Stimulated activated CD4-positive, alpha-beta T cell treated with anti-CD3 and anti-CD28 coated beads, Interleukin-2, amount 100 ng/mL, for 48 hours (primary cell): ENCODE measurements at places on chromosomes 1 and 21.

DNA sequence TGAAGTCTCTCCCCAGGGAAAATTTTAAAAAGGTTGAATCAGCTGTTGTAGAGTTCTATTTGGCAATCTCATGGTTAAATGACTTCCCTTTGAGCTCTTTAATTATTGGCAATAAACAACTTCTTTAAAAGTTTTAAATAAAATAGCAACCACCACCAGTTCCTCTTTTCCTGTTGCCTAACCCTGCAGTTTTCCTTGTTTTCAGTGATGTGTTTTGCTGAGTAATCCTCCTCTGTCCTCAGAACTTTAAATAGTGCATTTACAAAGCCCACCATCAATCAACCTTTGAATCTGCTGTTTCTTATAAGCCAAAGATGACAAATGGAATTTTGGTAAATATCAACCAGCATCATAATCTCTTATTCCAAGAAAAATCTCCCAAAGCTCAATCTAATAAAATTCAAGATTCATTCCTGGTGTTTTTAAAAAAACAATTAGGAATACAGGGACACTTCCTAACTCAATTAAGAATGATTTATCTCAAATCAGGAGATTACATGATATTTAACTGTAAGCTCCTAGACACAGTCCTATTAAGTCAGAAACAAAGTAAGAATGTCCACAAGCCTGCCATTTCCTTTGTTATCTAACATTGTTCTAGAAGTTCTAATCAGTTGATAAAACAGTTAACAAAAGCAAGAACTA, 14.8 kb downstream of the AVPR1B start:
- no peak for DNase-seq

DNA sequence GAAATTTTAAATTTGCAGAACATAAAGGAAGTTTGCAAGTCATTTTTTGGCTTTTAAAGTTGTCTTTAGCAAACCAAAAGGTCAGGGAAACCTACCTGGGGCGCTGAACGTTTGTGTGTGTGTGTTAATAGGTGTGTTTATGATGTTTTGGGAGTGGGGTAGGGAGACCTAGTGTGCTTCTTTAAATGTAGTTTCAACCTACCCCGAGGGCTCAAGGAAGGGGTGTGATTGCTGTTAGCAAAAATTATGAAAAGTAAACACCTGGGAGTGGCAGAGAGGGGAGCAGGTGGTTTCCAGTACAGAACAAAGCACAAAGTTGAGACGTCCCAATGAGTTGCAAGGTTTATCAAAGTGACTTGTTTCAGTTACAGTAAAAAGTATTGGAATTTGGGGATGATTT, 58.7 kb upstream of the WDR26 start:
- DNase-seq: no peak

DNA sequence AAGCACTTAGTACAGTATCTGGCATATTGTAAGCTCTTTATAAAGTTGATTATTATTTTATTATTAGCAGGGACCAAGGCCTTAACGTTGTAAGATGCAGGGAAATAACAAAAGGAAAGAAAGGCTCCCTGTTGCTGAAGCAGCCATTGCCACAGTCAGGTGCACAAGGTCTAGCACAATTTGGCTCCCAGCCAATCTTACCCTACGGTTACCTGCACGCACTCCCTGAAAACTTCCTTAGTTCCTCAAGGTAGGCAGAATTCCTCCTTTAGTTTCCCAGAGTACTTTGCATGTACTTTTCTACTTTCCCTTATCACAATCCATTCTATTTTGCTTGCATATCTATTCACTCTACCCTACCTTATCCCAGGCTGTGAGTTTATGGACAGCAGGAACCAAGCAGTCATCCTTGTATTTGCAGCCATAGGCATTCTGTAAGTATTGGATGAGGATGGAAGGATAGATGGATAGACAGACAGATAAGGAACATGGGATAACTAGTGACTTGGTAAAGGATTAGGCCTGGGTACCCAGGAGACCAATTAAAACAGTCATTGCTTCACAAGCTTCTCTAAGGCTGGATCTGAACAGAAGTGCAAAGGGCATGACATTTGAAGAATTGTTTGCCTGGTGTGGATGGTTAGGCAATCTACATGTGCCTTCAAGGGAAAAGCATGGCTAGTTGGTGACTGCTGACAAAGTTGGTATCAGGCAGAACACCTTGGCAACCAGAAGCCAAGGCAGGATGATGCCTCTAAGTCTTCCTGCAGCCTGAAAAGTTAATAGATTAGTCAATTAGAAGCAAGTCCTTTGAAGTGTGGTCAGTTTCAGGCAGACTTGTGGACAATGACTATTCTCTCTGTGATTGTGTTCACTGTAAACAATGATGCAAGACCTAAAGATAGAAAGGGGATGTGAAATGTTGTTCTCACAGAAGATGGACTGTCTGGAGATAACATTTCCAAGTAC, 20.8 kb upstream of the JAK1 start:
- no peak for DNase-seq

DNA sequence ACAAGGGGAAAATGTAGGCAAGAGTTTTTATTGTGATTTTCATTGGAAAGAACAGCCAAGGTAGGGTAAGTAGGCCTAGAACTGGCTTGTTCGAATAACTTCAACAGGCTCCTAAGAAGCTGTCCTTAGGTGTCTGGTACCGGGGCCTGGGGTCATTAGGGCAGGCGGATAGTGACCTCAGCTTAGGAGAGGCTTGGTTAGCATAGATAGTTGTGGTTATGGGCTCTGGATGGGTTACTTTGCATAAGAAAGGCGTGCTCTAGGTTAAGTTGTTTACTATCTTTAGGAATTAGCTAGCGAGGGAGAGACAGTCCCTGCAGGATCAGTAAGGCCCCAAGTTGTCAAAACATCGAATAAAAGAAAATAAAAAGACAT, 20.7 kb upstream of the HPCAL4 start:
- no peak for DNase-seq

DNA sequence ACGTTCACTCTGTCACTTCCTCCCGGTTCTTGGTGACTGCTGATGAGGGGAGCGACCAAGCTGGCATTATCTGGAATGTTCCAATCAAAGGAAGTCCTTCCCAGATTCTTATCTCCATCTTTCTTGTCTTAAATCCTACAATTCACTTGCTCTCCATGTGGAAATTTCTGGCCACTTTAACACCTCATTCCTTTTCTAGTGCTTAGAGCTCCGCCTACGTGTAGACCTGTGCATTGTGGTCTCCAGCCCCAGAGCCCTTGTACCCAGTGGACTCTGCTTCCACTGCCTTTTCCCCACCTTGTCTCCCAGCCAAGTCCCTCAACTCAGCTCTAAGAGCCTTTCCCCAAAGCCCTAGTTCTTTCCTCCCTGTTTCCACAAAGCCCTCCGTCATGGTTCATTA, 12.2 kb upstream of the KLHDC7A start:
- no peak for DNase-seq

DNA sequence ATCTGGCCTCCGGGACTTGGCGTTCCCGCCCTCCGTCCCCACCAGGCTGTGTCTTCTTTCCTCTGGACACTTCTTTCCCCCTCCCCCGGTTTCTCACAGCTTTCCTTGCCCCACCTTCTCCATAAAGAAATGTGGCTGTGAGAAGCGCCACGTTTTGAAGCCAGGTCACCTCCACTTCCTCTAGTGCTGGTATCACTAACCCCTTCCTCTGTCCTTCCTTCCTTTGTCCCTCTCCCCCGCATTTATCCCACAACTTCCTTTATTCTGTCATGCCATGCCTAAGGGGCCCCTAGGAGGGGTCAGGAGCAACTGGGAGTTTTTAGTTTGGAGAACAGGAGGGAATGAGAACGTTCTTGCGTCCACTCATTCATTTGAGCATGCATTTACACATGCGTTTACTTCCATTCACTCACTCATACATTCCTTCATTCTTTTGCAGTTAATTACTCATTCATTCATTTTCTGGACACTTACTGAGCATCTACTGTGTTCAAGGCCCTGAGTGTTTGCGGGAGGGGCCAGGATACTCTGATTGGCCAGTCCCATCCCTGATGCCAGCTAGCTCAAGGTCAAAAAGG, 5.0 kb upstream of the ACOT11 start:
- no peak for DNase-seq

DNA sequence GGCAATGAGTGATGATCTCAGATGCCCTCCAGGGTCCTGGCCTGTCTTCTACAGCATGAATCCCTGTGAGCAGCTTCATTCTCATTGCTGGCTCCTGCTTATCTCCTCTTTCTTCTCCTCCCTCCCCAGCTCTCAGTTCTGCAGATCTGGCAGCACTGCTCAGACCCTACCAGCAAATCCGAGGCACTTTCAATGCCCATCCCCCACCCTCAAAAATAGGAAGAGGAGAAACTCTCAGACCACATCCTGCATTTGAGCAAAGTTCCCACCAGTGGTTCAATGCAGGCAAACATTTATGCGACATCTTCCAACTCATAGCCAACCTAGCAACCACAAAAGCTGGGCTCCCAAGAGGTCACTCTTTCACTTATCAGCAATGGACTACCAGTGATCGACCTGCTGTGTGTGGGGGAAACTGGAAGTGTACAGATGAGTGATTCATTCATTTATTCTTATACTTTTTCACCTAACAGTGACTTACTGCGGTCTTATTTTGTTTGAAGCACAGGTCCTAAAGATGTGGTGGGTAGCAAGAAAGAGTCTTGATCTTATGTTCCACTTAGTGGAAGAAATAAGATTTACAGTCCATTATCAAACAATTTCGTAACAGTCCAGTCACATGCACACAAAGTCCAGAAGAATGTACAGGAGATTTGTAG, 5.8 kb upstream of the CHI3L2 start:
- peak; percentile 45 for DNase-seq

GRCh38 chr21:17799414-17800164, 19.6 kb downstream of the C21orf91 start:
- DNase-seq: no peak

DNA sequence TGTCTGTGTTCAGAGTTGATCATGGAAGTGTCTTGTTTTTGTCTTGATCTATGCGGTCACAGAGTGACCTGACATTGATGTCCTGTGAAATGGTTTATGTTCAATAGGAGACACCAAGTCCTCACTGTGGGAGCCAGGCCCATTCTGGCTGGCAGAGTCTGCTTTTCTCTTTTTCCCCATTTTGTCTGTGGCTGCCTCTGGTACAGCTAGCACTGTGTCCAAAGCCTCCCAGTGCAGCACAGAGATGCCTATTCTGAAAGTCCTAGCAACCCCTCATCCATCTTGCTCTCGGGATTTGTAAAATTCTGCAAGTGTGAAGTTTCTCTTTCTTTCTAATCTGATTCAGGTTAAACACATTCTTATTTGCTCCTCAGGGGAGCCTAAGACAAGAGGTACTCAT, 14.3 kb downstream of the TNN start:
- DNase-seq: no peak

DNA sequence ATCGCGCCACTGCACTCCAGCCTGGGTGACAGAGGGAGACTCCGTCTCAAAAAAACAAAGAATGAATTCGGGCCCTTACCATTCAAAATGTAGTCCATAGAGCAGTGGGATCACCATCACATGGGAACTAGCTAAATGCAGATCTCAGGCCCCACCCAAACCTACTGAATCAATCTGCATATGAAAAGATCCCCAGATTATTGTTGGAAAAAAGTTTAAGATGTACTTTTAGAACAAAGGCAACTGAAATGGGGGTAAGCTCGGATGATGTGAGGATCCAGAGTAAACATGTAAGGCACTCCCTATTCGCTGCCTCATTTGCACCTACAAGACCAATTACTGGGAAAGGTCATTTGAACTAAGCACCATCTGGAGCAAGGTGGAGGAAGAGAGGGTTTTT, 803 bp upstream of the FLAD1 start:
- no peak for DNase-seq

DNA sequence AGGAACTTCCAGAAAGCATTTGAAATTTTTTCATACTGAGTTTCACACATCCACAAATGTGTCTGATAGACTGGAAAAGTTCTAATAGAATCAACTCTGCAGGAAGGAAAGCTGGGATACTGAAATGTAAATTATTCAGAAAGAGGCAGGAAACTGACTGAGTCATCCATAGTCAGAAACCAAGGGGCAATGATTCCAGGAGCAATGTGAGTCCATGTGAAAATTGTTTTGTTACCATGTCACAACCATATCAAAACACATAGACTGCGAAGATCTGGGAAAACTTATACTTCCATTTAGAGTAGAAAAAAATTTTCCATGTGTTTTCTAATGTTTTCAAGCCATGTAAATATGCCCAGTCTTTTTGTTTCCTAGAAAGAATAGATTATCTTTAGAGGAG, 142.3 kb upstream of the TMPRSS15 start:
- no peak for DNase-seq

DNA sequence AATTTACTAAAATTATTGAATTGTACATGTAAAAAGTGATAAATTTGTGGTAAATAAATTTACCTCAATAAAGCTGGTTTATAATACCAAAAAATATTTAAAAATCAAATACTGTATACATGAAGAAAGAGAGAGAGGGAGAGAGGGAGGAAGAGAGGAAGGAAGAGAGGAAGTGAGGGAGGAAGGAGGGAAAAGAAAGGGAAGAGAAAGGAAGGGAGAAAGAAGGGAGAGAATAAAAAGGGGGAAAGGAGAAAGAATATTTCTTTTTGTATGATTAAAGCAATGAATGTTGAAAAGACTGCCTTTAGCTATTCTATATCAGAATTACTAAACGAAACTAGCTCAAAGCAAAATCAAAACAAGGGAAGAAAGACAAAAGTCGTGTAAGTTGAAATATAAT, 150.0 kb downstream of the LRIG2 start:
- no peak for DNase-seq

GRCh38 chr1:90564164-90564563, 152.9 kb downstream of the BARHL2 start:
- DNase-seq: no peak

- DNase-seq: no peak
These were observed 4.5 kb downstream of the SRSF4 start for GRCh38 chr1:29177022-29177705.

DNA sequence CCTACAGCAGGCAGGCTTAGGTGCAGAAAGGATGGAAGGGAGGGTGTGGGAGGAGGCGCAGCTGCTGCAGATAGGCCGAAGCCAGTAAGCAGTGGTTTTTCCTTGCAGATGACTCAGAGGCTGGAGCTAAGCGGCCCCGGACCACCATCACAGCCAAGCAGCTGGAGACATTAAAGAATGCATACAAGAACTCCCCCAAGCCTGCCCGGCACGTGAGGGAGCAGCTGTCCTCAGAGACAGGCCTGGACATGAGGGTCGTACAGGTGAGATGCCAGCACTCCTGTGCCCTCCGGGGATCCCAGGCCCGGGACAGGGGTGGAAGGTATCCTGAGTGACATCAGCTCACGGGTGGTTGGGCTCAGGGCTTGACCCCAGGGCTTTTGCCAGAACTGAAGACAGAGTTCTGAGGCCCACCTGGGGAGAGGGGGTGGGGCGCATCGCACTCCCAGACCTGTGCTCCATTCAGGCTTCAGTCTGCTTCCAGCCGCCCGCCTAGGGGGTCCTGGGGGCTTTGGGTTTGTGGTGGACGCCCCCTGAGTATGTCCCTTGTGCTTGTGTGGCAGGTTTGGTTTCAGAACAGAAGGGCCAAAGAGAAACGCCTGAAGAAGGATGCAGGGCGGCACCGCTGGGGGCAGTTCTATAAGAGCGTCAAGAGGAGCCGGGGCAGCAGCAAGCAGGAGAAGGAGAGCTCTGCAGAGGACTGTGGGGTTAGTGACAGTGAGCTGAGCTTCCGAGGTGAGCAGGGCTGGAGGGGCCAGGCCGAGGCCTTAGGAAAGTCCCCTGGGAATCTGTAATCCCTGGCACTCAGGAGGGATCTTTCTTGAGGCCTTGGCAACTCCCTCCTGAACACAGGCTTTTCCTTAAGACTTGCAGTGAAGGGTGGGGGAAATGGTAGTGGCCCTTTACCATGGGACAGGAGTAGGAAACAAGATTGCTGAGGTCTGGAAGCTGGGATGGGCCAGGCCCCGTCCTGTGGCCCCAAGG, 41.5 kb downstream of the LHX4 start:
- DNase-seq: no peak
